ENCODE measurements at places on chromosomes 7 and 10.
A peak's percentile ranks its signal among the peaks of the same experiment; 100 is the strongest.

DNA sequence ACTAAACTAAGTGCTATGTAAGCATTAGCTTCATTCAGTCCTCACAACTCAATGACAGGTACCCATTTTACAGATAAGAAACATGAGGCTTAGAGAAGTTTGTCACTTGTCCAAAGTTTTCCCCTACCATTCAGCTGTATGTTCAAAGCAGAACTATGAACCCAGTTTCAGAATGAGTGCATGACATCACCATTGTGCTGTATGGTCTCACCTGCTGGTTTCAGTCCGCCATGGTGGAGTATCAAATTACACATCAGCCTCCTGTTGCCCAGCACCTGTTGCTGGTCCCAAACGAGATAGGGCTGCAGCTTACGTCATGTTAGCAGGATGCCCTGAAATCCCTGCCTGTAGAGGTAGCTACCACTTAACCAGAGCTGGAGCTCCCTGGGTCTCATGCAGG is 95.0 kb downstream of the DYNC1I1 start:
- no peak for DNase-seq

DNA sequence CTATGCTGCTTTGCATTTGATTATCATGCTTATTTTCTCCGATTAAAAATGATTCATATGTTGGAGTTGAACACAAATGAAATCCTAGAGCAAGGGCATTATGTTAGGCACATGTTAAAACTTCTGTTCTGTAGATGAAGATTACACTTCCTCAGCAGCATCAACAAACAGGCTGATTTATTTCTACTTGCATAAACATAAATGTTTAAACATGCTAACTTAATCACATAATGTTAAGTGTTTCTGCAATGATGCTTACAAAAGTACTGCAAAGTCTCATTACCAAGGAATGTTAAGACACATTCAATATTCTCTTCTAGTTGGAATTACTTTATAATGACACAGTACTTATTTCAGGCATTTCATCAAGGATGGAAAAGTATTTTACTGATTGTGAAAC is 770.8 kb downstream of the ANKRD7 start:
- DNase-seq: no peak

DNA sequence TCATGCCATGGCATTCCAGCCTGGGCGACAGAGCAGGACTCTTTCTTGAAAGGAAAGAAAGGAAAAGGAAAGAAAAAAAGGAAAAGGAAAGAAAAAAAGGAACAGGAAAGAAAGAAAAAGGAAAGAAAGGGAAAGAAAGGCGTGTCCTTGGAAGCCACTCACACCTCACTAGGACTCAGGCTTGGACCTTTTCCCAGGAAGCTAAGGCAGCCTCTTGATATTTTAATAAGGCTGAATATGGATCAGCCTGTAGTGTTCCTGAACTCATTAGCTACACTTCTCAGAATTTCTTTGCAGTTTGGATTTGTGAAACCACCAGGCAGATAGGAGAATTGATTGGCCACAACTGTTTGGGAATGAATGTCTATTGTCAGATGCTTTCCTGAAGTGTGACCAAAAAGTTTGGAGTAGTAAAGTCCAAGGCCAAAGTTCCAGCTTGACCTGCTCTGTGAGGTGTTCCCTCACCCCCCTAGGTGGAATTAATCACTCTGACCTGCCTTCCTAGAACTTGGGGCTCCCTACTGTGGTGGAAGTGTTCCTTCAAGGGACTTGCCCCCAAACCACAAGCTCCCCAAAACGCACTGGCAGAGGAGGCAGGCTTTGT is 7.1 kb upstream of the MALSU1 start:
- DNase-seq: no peak

- peak; percentile 76 for DNase-seq
Measured at GRCh38 chr10:8349610-8350249, 295.2 kb downstream of the GATA3 start.

DNA sequence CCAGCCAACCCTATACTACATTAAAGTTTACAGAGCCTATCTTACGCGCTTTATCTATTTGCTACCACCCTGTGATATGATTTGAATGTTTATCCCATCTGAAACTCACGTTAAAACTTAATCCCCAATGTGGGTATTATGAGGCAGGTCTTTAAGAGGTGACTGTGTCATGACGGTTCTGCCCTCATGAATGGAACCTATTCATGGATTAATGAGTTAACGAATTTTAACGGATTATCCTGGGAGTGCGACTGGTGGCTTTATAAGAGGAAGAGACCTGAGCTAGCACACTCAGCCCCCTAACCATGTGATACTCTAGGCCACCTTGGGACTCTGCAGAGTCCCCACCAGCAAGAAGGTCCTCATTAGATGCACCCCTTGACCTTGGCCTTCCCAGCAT is 37.8 kb downstream of the SRPK2 start:
- DNase-seq: no peak

GRCh38 chr10:129641351-129641750 is 174.3 kb downstream of the MGMT start:
- no peak for DNase-seq

All from islet precursor cell (in vitro differentiated cells).